T-helper 2 cell (primary cell): ENCODE measurements at places on chromosomes 11 and 22.

DNA sequence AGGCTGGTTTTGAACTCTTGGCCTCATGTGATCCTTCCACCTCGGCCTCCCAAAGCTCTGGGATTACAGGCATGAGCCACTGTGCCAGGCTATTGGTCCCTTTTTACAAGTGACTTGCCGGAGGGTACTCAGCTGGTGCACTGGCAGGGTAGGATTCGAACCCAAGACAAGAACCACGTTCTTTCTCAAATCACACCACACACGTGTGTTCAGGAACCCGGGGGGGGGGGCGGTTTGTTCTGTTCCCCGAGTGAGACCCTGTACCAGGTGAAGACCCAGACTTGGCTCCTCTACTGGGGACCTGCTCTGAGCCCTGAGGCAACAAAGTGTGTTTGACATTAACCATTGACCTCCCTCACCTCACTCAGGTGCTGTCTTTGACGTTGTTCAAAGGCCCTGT, 3.8 kb upstream of the YWHAH start:
- DNase-seq = no peak

GRCh38 chr11:120136356-120136755, 1.6 kb downstream of the TRIM29 start:
- no peak for DNase-seq

- DNase-seq = no peak
Measured at GRCh38 chr11:121473064-121473777, 20.5 kb upstream of the SORL1-AS1 start.

DNA sequence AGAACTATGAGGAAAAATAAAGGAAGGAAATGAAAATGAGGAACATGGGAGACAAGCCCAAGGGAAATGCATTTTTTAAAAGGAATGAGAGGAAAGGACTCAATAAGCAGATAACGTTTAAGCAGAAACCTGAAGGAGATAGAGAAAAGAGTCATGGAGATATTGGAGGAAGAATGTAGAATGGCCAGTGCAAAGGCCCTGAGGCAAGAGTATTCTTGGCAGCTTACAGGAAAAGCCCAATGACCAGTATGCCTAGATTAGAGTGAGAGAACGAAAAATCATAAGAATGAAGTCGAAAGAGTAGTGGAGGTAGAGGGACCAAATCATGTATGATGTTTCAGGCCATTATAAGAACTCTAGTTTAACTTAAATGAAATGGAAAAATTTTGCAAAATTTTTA, 220.3 kb downstream of the DLG2 start:
- DNase-seq = no peak

DNA sequence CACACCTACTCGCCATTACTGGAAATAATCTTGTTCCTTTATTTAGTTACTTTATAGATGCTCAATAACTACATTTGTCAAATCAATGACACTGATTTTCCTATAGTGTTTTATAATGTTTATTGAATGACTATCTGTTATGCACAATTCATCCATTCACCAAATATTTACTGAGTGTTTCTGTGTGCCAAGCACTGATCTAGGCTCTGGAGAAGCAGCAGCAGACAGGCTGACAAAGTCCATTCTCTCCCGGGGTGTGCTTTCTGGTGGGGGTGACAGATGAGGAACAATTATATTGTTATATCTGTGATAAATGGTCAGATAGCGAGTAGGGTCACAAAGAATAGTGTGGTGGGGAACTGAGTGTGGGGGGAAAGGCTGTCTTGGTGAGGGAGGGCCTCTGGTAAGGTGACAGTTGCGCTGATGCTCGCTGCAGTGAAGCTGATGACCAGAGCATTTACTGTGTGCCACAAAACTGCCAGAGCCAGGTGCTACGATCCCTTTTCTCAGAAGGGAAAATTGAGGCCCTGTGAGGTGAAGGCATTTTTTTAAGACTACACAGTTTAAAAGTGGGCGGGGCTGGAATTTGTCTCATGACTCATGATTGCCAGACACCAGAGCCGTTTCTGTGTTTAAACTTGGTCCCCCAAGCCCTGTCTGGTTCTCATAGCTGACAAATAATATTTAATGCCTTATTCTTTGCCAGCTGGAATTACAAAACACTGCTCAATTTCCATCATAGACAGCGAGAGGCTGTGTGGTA, 10.2 kb downstream of the PACS1 start:
- DNase-seq = no peak

DNA sequence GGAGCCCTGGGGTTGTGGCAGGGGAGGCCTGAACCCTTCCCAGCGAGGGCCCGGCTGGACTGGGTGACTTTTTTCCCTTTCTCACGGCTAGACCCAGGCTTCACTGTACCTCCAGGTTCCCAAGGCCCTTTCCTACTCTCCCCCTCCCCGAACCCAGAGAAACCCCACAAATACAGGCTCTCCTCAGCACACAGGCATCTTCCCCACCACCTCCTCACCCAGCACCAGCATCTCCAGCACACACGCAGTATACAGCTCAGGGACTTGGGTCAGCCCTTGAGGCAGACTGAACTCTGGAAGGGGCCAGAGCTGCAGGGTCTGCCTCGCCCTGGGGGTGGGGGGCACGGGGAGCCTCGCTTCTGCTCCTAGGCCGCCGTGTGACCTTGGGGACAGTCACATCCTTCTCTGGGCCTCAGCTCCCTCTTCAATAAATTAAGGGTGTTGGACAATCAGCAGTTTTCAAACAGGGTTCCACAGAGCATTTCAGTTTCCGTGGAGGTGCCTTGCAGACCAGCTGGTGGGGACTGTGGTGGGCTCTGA, 4.5 kb downstream of the TMPRSS13 start:
- no peak for DNase-seq
